ENCODE measurements at places on chromosomes 11 and 22.

DNA sequence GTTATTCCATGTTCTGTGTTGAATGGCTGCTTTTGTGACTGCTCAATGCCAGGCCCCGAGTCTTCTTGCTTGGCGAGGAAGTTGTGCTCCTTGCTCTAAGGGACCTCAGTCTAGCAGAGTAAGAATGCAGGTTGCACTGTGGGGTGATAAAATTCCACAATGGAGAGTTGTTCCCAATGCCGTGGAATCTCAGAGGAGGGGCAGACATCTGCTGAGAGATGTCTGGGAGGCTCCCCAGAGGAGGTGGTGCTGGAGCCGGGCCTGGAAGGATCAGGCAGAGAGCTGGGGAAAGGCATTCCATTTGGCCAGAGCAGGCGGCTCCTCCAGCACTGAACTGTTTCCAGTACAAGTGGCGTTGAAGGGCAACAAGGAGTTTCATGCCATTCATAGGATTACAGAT lies 55.2 kb downstream of the ST3GAL4 start:
- no peak for DNase-seq

DNA sequence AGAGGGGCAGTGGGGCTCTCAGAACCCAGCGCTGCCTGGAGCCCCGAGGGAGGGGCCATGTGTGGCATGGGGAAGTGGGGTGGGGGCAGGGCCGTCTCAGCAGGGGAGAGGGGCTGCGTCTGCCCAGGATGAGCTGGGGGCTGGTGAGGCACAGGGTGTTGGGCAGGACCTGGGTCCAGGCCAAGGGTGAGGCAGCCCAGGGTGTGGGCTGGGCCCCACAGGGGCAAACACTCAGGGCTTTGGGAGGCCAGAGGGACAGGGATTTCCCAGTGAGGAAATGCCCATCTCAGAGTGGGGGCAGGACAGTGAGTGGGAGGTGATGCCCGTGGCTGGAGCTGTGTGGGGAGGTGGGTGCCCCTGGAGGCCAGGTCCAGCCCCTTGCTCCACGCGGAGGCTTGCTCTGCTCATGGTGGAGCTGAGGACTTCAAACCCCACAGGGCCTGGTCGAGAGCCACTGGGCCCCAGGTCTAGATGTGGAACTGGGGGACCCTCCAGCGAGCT lies 5.4 kb downstream of the PLXNB2 start:
- no peak for DNase-seq

DNA sequence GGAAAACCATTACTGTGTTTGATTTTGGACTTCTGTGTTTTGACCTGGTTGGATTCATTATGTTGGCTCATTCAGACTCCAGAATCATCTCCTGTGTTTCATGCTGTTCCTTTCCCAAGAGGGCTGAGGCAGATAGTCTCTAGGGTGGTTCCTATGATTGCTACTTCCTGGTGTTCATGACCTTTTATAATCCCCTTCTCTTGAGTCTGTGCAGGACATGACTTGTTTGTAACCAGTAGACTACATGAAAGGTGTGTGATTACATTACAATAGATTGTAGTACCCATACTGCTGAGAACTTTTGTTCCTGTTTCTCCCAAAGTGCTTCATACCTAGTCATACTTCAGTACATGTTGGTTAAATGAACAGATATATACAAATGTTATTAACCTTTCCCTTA lies 700.6 kb downstream of the METTL15 start:
- no peak for DNase-seq

- DNase-seq, result no peak
These were observed 3.0 kb downstream of the ELMOD1 start for GRCh38 chr11:107593951-107594350.

DNA sequence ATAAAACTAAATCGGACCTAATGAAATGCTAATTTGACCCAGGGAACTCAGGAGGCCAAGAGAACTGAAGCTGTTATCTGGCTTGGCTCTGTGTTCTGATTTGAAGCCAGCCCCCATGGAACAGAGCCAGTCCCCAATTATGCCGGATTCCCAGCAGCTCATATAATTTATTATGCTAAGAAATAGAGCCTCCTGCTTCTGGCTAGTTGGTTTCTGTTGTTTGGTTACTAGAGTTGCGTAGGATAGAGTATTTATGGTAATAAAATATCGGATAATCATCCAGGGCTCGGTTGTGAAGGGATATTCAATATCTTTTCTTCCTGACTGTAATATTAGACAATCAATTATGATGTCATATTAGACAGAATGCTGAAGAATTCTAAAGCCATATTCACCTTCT lies 120.4 kb upstream of the TTC12 start:
- DNase-seq, result no peak

DNA sequence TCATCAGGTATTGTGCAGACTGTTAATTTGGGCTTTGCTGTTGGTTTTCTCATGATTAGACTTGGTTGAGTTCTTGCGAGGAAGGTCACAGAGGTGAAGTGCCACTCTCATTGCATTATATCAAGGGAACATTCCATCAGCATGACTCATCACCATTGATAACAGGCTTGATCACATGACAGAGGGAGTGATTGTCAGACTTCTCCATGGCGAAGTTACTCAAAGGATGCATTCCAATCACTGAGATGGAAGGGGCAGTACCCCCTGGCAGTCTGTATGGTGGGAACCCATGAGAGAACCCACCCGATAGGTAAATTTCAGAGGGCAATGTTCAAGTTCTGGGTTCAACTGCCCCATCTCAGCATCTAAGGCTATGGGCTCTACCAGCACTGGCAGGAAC lies 19.4 kb upstream of the P2RY2 start:
- DNase-seq, result no peak

- DNase-seq, result no peak
These were observed 740 bp downstream of the EML3 start for GRCh38 chr11:62611705-62612365.

GRCh38 chr11:65226103-65226442 lies 35.7 kb upstream of the POLA2 start:
- no peak for DNase-seq

- no peak for DNase-seq
These were observed 73.6 kb downstream of the ALX4 start for GRCh38 chr11:44236296-44236695.

DNA sequence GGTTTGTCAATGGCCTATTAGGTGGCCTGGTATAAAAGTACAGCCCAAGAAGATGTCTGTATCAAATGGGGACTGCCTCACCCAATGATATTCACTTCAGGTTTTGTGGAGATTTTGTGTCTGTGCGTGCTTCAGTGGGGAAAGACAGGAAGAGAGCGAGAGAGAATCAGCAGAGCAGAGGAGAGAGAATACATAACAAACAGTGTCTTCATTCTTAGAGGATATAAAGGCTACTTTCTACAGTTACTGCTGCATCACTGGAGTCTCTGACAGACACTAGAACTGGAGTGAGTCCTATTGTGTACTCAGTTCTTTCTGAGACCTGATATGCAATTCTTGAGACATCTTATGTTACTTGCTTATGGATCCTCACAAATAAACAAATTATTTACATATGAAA lies 115.0 kb downstream of the CASP12 start:
- no peak for DNase-seq

DNA sequence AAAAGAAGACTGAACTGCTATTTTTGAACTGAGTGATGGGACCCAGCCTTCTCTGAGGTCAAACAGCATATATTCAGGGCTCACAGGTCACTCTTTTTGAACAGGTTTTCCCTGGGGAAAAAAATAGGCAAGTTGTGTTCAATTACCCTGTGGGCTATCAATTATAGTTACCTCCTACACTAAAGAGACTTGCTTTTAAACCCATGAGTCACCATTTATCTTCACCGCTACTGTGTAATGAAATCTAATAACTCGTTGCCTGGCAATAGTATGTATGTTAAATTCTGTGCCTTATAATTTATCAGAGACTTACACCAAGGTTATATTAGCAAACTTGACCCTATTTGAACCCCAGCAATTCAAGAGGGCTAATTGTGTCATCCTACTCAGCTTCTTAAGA lies 98.5 kb downstream of the CYP2R1 start:
- DNase-seq, result no peak

- no peak for DNase-seq
These were observed 36.3 kb downstream of the AP2A2 start for GRCh38 chr11:961921-962320.

GRCh38 chr11:70854901-70855556 lies 397.3 kb downstream of the SHANK2 start:
- no peak for DNase-seq

DNA sequence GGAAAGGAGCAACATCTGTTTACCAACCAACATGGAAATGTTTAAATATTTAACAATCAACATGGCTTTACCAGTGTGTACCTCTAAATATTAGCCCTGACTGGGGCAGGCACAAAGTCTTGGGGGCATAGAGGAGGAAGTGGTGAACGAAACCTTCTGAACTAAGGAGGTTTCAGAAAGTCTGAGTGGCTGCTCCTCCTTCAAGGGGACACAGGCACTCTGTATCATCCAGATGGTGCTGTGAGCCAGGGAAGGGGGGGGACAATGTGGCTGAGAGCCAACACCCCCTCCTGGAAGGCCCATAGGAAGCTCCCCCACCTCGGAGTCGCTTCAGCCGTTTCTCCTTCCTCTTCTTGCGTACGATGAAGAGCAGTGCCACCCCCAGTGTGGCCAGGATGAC lies 107.7 kb downstream of the CEP164 start:
- no peak for DNase-seq

DNA sequence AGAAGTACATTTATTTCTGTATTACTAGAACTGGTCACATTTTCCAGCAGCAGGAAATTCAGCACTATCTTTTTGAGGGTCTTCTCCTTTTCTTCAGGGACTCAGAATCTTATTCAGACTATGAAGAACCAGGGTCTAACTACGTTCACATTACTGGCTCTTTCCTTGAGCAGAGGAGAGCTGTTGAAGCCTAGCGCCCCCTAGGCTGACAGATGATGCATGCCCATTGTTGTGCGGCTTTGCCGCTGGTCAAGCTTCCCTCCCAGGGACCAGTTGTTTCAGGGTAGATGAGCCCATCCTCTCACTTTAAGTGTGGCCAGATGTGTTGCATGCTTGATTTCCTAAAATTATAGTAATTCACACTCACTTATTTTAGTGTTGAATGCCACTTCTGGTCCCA lies 168.2 kb upstream of the PDGFD start:
- DNase-seq, result no peak

- DNase-seq, result no peak
These were observed 4.7 kb downstream of the HARBI1 start for GRCh38 chr11:46612326-46612725.

DNA sequence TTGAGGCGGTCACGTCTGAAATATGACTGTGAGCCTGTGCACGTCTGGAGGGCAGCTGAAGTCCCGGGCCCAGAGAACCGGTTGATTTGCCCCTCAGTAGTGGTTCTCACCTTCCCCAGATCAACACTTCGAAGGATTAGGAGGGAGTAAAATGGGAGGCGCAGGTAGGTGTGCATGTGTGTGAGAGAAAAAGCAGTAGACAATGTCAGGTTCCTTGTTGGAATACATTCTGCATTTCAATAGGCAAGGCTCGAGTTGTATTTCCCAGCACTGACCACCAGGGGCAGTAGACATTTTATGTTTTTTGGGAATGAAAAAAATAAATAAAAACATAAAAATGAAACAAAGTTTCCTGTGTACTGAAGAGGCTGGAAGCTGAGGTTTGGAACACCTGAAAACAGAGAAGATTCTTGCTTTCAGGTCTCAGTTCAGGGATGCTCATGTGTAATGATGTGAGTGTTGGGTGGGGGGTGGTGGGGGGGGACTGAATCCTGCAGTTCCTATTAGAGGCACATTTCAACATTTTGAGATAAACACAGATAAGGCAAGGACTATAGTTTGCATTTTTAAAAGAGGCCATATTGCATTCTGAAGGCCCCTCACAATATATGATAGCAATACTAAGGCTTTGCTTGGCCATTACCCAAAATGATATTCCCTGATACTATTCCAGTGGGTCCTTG lies 333.9 kb downstream of the CADM1 start:
- no peak for DNase-seq

GRCh38 chr11:119363851-119364590 lies 17.5 kb downstream of the USP2 start:
- DNase-seq, result no peak

DNA sequence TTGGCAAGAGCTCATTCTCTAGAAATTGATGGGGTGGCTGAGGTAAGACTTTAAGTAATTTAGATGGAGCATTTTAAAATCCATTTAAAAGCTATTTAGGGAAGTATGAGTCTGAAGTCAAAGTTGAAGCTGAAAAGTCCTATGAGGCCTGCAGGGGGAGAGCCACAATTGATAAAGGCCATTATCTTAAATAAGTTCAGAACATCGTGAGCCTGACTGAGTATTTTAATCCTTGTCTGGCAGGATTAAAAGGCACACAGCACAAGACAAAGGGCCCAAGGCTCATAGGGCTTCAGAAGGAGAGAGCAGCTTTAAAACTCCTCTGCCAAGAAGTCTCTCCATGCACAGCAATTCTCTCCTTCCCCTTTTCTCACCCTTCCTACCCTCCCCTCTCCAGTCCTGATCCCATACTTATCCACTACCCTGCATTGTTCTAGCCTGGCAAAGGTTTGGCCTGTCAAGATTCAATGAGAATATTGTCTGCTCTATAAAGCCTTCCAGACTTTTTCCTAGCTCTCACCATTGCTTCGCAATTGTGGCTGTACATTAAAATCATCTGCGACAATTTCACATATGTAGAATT lies 1312.9 kb downstream of the FAM181B start:
- no peak for DNase-seq

DNA sequence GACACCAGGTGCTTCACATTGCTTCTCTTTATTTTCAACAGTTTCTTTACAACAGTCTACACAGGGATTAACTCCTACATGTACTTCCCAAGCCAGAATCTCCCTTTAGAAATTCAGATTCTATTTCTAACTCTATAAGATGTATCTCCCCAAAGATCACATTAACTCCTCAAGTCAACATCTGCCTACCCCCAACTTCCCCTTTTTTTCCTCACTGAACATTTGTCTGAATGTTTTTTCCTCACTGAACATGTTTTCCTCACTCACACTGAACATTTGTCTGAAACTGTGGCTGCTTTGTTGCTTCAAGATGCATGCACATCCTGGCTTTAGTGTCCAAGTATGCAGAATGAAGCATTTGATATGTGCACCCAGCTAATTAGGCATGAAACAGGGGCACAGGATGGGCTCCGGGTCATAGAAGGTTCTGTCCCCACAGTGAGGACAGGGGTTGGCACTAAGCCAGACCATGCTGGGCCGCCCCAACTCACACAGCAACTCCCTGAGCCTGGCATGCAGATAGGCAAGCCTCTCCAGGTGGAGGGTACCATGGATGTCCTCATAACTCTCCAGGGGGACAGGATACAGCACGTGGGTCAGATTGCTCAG lies 11.3 kb downstream of the PRAME start:
- no peak for DNase-seq

- no peak for DNase-seq
These were observed 374.6 kb downstream of the CTTN start for GRCh38 chr11:70772950-70773349.

- DNase-seq, result no peak
These were observed 95.9 kb downstream of the TIMP3 start for GRCh38 chr22:32897400-32897799.

GRCh38 chr11:44789496-44789895 lies 62.7 kb downstream of the TSPAN18 start:
- DNase-seq, result no peak

DNA sequence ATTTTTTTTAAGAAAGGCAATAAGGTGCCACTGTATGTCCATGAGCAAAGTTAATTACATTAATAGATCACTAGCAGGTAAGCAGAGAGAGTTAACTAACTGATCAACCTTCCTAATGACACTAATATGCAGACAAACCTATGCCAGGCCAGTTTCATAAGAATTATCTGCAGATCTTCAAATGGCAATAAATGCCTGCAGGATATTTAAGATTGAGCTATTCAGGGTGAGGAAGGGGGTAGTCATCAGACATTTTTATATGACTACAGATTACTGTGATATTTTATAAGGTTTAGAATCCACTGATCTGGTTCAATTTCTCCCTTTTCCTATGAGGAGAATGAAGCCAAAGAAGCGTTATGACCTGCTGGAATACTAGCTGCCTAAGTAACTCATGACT lies 30.2 kb downstream of the CARD18 start:
- DNase-seq, result no peak
